Caco-2 (cell line): ENCODE measurements at places on chromosomes 7 and 10. TPM values are rescaled to one million over a fixed set of nuclear protein-coding genes. Genes with fewer than 3 reads are reported as not detected.

Gene SPDYE2B
- not detected in 2 replicates for total RNA-seq

Gene SUN3
- not detected in 2 replicates for total RNA-seq

Gene TMEM213
- not detected in 2 replicates for total RNA-seq

Gene SPDYE2
- not detected in 2 replicates for total RNA-seq

Gene MLXIPL
- 15.6 and 19.8 TPM in 2 replicates for total RNA-seq

Gene TFPI2
- not detected in 2 replicates for total RNA-seq

Gene BMPR1A
- 53.4 and 63.2 TPM in 2 replicates for total RNA-seq

Gene SNX10
- total RNA-seq = 7.6 and 8.8 TPM in 2 replicates

Gene CYCS
- 156 and 177 TPM in 2 replicates for total RNA-seq

Gene SPDYE16
- total RNA-seq = 0.34 and 0.44 TPM in 2 replicates
